Activated CD8-positive, alpha-beta T cell treated with anti-CD3 and anti-CD28 coated beads, Interleukin-2, amount 10 ng/mL, durations not matched to agents 7 days and 5 days (primary cell): ENCODE measurements at places on chromosomes 7 and 10. TPM values are rescaled to one million over a fixed set of nuclear protein-coding genes. Genes with fewer than 3 reads are reported as not detected.
A peak's percentile ranks its signal among the peaks of the same experiment; 100 is the strongest.

DNA sequence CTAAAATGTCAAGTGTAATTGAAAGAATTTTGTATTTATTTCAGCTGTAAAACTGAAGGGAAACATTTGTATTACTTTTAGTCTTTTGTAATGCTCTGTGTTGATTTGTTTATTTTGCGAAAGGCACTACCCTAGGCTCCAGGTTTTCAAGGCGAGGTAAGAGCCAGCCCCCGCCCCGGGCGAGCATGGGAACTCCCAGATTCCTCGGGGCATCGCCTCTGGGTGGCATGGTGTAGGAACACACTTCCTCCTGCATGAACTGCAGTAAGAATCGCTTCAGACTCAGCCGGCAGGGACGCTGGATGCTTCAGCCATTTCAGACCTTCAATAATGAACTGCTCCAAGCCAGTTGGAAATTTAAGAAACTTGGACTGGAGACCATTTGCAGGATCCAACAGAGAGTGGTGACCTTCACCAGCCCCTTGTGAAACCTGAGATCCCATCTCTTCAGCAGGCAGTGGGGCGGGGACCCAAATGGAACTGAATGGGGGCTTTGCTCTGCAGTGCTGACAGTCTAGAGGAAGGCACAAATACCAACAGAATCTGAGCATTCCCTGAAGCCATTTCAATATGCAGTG lies 544.3 kb upstream of the MGMT start:
- DNase-seq: no peak
- peaks cover 7% of the 10 kb centered on the region for H3K4me1 ChIP-seq
- no peaks in the 10 kb centered on the region for H3K36me3 ChIP-seq
- no peak overlapping the region for H3K27ac ChIP-seq
- no peak overlapping the region for H3K4me3 ChIP-seq

DNA sequence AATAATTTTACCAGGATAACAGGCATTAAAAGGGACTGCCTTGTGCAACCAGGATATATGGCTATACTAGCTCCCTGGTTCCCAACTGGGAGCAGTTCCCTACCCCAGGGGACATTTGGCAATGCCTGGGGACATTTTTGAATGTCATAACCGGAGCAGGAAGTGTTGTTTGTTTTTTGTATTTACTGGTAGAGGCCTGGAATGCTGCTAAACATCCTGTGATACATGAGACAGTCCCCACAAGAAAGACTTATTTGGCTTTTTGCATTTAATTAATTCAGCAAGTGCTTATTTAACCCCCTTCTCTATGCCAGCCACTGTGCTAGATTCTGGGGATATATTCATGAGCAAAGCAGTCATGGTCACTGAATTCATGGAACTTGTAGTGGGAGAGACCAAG lies 181.2 kb downstream of the BBS9 start:
- H3K4me1 ChIP-seq: no peaks in the 10 kb centered on the region
- H3K27me3 ChIP-seq: no peaks in the 10 kb centered on the region
- H3K4me3 ChIP-seq: no peak overlapping the region
- no peak for DNase-seq

AASS gene
- total RNA-seq: 0.26 TPM

DNA sequence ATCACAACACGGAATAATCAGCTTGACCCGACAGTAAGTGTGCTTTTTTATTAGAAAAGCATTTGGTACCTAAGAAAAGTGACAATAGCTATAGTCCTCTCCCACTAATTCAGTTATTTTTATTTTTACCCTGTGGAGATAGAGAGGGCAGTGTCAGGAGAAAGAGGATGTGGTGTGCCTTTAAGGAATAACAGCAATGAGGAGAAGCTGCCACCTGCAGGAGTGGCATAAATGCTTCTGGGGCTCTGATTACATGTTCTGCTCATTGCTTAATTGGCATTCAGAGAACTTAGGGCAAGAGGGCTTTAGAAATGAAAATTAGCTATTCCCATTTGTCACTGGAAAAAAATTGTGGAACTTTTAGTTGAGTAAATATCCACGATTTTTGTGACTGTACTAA lies 60.1 kb downstream of the DENND11 start:
- H3K4me1 ChIP-seq: no peaks in the 10 kb centered on the region
- H3K27me3 ChIP-seq: no peaks in the 10 kb centered on the region
- no peak for DNase-seq
- H3K4me3 ChIP-seq: no peak overlapping the region
- peaks cover 19% of the 10 kb centered on the region for H3K36me3 ChIP-seq
- no peak overlapping the region for H3K27ac ChIP-seq

DNA sequence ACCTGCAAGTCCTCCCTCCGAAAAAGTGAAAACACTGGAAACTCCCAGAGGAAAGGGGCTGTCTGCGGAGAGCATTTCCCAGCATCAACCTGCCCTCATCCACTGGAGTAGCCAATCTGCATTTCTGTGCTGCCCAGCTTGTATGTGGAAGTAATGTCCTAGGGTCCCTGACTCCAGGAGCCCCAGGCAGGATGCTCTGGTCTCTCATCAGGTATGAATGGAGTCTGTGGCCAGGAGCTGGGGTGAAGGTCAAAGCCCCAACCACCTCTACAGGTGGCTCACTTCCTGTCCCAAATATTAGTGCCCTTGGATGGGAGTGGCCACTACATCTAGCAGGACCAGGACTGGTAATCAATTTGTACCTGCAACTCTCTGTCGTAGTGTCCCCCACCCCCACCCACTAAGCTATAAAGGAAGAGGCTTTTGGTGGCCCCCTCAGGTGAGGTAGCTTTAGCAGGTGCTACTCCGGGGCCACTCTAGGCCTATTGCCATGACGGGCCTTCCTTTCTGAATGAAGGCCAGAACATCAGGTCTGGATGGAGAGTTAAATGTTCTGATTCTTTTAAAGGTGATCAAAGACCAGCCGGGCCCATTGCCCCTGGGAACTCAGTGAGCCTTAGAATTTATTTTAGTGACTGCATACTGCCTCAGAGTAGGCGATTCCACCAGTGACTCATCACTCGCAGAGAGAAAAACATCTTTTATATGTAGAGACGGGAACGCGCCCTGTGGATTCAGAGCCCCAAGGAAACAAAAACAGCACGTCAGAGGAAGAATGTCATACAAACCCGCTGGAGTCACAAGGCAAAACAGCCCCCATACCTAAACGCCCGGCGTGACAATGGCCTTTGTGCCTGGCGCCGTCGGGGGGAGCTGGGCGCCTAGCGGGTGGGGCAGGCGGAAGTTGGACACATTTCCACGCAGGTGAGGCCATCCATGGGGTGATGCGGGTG lies 13.0 kb downstream of the EN2 start:
- DNase-seq: no peak
- H3K27me3 ChIP-seq: peaks cover 86% of the 10 kb centered on the region
- H3K4me1 ChIP-seq: peaks cover 11% of the 10 kb centered on the region
- no peak overlapping the region for H3K4me3 ChIP-seq

LRRN3 gene
- total RNA-seq: 204 TPM

GRCh38 chr7:147540743-147541142 lies 1049.8 kb upstream of the C7orf33 start:
- H3K36me3 ChIP-seq: no peaks in the 10 kb centered on the region
- H3K4me3 ChIP-seq: no peak overlapping the region
- H3K27ac ChIP-seq: no peak overlapping the region
- no peaks in the 10 kb centered on the region for H3K4me1 ChIP-seq

NANOS1 gene
- total RNA-seq: 0.08 TPM

DNA sequence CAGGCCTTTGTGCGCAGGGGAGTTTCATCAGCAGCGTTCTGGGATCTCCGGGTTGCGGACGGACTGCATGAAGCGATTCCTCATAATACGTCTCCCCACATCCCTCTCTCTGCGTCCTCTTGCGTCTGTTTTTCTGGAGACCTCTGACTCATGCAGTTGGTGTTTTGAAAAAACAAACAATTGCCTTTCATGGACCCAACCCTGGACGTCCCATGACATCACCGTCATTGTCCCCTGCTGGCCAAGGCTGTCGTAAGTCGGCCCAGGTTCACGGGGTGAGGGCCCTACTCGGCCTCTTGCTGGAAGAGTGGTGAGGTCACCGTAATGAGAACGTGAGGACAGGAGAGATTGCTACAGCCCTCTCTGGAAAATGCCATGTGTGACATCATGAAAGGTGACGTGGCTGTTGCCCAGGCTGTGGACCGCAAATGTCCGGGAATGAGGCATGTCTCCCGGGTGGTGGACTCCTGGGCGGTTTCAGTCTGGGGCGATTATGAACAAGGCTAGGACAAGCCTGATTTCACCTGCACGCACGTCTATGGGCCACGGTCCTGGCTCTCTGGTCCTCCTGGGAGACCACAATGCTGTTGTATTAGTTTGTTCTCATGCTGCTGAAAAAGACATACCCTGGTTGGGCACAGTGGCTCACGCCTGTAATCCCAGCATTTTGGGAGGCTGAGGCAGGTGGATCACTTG lies 9.8 kb upstream of the MAFK start:
- no peak for DNase-seq
- no peak overlapping the region for H3K4me3 ChIP-seq
- no peak overlapping the region for H3K27ac ChIP-seq
- H3K27me3 ChIP-seq: peaks cover 4% of the 10 kb centered on the region
- H3K36me3 ChIP-seq: no peaks in the 10 kb centered on the region

- no peaks in the 10 kb centered on the region for H3K4me1 ChIP-seq
- H3K27me3 ChIP-seq: peaks cover 15% of the 10 kb centered on the region
- no peak for DNase-seq
- no peak overlapping the region for H3K4me3 ChIP-seq
- H3K36me3 ChIP-seq: no peaks in the 10 kb centered on the region
Observed at GRCh38 chr10:45278860-45279498, 36.4 kb downstream of the OR13A1 start.

DNA sequence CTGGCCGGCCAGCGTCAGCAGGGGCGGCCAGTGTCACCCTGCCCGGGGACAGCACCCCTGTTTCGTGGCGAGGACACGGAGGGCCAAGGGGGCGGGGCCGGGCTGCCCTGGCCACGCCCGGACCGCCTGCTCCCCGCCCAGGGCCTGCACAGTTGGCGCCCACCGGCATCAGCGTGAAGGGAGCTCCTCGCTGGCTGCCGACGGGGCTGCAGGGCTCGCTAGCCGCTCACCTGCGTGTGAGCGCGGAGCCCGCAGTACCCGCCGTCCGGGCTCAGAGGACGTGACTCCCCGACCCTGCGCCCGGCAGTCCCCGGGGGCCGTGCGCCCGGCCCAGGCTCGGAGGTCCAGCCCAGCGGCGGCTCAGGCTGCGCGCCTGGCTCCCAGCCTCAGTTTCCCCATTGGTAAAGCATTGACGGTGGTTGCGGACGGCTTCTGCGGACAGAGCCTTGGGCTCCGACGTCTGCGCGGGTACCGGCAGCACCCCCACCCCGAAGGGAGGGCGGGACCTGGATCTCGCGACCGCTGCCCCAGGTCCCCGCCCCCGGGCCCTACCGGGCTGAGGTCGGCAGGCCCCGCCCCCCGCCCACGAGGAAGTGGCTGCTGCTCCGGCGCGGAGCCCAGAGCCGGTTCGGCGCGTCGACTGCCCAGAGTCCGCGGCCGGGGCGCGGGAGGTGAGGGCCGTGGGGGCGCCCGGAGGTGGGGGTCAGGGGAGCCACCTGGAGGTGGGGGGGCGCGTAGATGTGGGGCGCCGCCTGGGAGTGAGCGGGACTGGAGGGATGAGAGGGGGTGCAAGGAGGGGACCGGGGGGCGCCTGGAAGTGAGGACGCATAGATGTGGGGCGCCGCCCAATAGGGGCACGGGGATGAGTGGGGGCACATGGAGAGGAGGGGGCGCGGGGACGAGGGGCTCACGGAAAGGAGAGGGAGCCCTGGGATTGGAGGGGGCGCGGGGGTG lies at the start of gene ARPC1B:
TSS of gene ARPC1B (plus strand) at position 620 of the 954 bp plus-strand sequence. CDS start 10,985 bp downstream, outside the sequence.
- H3K4me3 ChIP-seq: peak within 1 kb of the TSS; percentile 78
- H3K4me1 ChIP-seq: peaks cover 54% of the 10 kb centered on the region
- H3K27ac ChIP-seq: peak within 1 kb of the TSS; percentile 83
- peak; percentile 86 for DNase-seq
- no peaks in the 10 kb centered on the region for H3K27me3 ChIP-seq

ITIH2 gene
- not detected for total RNA-seq

DNA sequence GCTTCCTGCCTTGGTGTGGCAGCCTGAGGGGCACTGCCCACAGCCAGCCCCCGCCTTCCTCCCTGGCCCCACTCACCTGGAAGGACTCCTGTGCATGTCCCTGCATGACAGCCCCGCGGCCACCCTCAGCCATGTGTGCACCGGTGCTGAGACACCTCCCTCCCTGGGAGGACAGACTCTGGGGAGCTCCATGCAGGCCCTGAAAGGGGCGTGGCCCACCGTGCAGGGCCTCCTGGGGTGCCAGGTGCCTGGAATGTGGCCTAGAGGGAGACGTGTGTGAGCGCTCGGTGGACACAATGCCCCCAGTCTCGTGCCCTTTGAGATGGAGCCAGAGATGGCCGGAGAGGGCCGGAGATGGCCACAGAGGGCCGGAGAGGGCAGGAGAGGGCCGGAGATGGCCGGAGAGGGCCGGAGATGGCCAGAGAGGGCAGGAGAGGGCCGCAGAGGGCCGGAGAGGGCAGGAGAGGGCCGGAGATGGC lies 59.1 kb upstream of the PPP2R2D start:
- no peak overlapping the region for H3K27ac ChIP-seq
- H3K36me3 ChIP-seq: no peaks in the 10 kb centered on the region
- no peak for DNase-seq
- no peak overlapping the region for H3K4me3 ChIP-seq
- H3K4me1 ChIP-seq: no peaks in the 10 kb centered on the region

GRCh38 chr10:78539247-78539766 lies 505.6 kb downstream of the RPS24 start:
- peaks cover 7% of the 10 kb centered on the region for H3K27me3 ChIP-seq
- no peak for DNase-seq
- no peak overlapping the region for H3K27ac ChIP-seq
- no peak overlapping the region for H3K4me3 ChIP-seq
- H3K36me3 ChIP-seq: no peaks in the 10 kb centered on the region
- H3K4me1 ChIP-seq: peaks cover 21% of the 10 kb centered on the region

PON3 gene
- total RNA-seq: not detected

DNA sequence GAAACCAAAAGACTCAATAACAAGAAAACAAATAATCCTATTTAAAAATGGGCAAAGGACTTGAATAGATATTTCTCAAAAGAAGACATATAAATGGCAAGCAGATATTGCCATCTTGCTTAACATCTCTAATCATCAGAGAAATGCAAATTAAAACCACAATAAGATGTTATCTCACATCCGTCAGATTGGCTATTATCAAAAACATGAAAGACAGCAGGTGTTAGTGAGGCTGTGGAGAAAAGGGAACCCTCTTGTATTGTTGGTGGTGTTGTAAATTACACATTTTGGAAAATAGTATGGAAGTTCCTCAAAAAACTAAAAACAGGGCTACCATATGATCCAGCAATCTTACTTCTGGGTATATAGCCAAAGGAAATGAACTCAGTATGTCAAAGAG lies 25.7 kb downstream of the OPALIN start:
- H3K27ac ChIP-seq: no peak overlapping the region
- DNase-seq: no peak
- H3K27me3 ChIP-seq: peaks cover 4% of the 10 kb centered on the region
- H3K36me3 ChIP-seq: no peaks in the 10 kb centered on the region

- no peaks in the 10 kb centered on the region for H3K4me1 ChIP-seq
- no peak overlapping the region for H3K4me3 ChIP-seq
- DNase-seq: no peak
- no peak overlapping the region for H3K27ac ChIP-seq
- H3K27me3 ChIP-seq: peaks cover 3% of the 10 kb centered on the region
- H3K36me3 ChIP-seq: no peaks in the 10 kb centered on the region
Observed at GRCh38 chr10:83942410-83942809, 196.9 kb upstream of the GHITM start.
